T-helper 2 cell treated with Interferon-gamma antibody and Interleukin-4, amounts not matched to agents 5 μg/mL and 100 μg/mL, for 36 hours (primary cell): ENCODE measurements at places on chromosomes 5 and 9.

DNA sequence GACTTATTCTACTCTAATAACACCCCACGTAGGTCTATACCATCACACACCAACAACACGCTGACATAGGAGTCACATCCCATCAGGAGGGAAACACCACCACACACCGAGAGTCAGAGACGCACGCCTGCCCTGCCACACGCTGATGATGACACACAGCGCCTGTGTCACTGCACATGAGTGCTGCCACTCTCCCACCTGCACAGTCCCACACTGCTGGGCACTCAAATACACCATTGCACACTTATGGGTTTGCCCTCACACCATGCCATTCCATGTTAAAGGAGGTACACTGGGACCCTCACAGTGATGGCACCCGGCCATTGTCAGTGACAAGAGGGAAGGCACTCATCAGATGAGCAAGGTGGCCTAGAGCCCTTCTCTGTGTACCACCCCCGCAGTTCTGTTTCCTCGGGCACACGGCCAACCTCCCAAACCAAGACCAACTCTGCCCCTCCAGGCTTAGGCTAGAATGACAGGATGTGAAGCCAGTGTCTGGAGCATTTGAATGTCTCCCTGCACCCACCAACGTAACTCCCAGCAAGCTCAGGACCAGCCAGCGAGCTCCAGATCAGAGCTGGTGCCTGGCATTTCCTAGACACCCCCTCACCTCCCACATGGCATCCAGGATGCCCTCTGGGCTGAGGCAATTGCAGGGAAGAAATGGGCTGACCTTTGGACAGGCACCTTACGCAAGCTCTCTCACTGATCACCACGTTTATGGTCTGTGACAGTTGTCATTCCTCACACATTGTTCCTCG is 3.6 kb upstream of the CPLX2 start:
- DNase-seq, result no peak

GRCh38 chr5:119275146-119275545 is 80.7 kb upstream of the TNFAIP8 start:
- DNase-seq, result no peak

DNA sequence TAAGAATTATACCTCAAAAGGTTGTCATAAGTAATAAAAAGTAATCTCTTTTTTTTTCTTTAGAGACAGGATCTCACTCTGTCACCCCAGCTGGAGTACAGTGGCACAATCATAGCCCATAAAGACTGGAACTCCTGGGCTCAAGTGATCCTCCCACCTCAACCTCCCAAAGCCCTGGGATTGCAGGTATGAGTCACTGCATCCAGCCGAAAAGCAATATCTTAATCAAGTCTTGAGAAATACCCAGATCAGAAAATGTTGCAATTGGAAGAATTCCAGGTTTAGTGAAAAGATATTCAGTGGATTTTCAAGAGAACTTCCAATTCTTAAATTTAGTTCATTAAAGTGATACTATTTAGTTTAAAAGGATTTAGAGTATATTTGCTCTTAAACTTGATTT is 40.9 kb upstream of the IDNK start:
- no peak for DNase-seq

- no peak for DNase-seq
Observed at GRCh38 chr5:82129723-82130285, 148.3 kb downstream of the RPS23 start.

- no peak for DNase-seq
Observed at GRCh38 chr5:181039931-181040630, at the start of gene BTNL9. Gene BTNL9 (plus strand): TSS chr5:181040266. CDS start chr5:181045490, 5,224 bp downstream.

- no peak for DNase-seq
Observed at GRCh38 chr5:172453206-172453985, 929 bp downstream of the SH3PXD2B start.

DNA sequence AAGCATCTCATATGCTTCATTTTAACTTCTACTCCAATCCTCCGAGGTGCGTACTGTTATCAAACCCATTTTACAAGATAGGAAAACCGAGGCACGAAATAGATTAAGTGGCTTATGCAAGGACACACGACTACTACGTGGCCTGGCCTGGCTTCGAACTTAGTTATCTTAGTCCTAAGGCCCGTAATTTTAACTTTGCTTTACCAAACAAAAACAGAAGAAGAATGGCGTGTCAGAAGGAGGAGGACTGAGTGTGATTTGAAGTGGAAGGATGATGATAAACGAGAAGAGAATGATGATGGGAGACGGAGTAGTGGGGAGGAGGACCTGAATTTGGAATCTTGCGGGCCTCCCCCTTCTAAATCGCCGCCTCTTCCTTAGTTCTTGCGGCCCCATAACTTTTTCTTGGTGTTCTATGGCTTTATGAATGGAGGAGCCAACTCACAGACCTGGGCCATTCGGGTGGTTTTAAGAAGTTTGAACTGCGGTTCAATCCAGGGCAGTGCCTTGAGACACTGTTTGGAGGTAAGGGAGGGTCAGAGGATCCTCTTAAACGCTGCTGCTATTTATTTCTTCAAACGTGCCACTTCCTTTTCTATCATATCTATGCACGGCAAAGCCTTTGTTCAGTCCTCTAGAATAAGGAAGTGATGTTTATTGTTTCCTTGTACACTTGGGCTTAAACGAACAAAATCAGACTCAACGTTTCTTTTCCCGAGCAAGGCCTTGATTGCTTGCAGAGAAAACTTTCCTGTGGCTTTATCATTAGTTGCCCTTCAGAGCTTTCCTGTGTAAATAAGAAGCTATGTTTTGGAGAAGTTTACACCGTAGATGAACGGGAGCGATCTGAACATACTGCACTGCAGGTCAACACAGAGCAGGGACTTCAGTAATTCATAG is 795 bp downstream of the CNOT8 start:
- DNase-seq, result peak; percentile 5

GRCh38 chr5:36570301-36571095 is 35.9 kb upstream of the SLC1A3 start:
- DNase-seq, result no peak

- no peak for DNase-seq
Observed at GRCh38 chr5:172380987-172381643, 73.2 kb downstream of the SH3PXD2B start.

GRCh38 chr5:139872052-139872766 is 76.6 kb downstream of the PSD2 start:
- DNase-seq, result no peak

DNA sequence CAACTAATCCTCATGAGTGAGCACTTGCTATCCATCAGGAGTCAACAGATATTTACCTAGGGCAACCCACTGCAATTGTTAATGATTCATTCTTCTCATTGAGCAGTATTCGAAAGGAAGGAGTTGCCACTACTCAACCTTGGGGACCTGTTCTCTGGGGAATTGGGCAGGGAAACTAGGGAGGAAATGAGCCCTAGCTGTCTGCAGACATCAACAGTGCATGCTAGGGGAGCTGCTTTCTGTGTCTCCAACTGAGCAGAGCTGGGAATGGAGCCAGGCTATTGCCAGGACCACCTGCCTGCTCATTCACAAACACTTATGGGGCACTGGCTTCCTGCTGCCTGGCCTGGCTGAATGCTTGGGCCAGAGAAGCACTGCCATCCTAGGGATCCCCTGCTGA is 183.4 kb downstream of the TMEM38B start:
- DNase-seq, result no peak

DNA sequence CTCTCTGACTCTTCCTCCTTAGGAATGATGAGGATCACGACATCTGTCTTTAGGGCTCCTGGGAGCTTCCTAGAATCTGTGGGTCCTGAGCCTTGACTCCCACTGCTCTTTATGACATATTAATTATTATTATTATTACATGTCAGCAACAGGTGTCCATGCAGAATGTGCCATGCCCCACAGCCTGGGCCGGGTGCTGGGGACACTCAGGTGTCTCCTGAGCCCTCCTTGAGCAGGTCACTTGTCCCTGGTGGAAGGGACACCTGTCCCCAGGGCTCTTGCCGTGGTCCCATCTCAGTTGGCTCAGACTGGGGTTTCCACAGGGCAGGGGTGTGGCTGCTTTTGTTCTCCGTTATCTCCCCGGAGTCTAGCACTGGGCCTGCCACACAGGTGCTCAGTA is 34.2 kb downstream of the PTGES start:
- DNase-seq, result no peak

DNA sequence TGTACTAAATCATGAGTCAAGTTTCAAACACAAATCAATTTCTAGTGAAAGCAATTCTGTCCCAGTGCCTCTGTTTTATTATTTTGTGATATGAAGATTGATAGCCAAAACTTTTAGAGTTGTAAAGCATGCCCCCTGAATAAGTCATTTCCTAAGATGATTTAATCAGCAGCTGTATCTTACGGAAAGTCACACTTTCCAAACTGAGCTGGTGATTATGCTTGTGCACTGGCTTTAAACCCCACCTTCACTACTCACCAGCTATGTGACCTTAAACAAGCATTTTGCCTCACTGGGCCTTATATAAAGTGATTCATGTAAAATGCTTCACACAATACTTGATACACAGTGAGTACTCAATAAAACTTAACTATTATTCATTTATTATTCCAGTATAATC is 78.1 kb downstream of the EDIL3 start:
- DNase-seq, result no peak

DNA sequence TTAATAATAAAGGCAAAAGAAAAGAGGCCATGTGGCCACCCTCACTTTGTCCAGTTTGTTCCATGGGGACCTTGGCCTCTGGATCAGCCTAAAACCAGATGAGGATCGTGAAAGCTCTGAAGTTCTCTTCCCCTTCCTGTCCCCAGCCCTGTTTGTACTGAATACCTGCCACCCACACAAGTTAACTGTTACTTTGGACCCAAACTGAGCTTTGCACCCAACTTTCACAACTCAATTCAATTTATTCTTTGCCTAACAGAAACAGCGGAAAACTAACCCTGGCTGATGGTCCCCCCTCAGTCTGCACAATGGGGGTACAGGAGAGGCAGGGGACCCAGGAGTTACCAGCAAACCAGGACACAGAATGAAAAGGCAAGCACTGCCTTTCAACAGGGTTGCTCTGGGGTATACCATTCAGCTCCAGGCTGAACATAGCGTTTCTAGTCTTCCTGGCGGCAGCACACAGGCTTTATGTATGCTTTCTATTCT is 28.2 kb downstream of the ABCA1 start:
- DNase-seq, result no peak

GRCh38 chr5:151253605-151253950 is 593 bp downstream of the GM2A start:
- DNase-seq, result no peak

- no peak for DNase-seq
Observed at GRCh38 chr5:7395947-7396712, at the start of gene ADCY2. Gene ADCY2 (plus strand): TSS chr5:7396138. CDS start chr5:7396297, 159 bp downstream.

GRCh38 chr5:61332851-61333320 is 828 bp downstream of the ZSWIM6 start:
- peak; percentile 42 for DNase-seq

- DNase-seq, result no peak
Observed at GRCh38 chr9:135743546-135744332, 41.8 kb downstream of the KCNT1 start.

GRCh38 chr5:157388111-157388710 is 71.8 kb upstream of the NIPAL4 start:
- DNase-seq, result no peak

- DNase-seq, result peak; percentile 20
Observed at GRCh38 chr5:107670932-107671741, at the start of gene EFNA5. Gene EFNA5 (minus strand): TSS chr5:107670937.

- no peak for DNase-seq
Observed at GRCh38 chr9:117091529-117091928, 323.3 kb downstream of the ASTN2 start.

- DNase-seq, result no peak
Observed at GRCh38 chr5:95241635-95242034, 43.3 kb downstream of the MCTP1 start.

GRCh38 chr9:110208031-110208430 is at the start of gene C9orf152:
Gene C9orf152 (minus strand): TSS chr9:110208159. CDS start chr9:110207579, 580 bp downstream.
- DNase-seq, result no peak

DNA sequence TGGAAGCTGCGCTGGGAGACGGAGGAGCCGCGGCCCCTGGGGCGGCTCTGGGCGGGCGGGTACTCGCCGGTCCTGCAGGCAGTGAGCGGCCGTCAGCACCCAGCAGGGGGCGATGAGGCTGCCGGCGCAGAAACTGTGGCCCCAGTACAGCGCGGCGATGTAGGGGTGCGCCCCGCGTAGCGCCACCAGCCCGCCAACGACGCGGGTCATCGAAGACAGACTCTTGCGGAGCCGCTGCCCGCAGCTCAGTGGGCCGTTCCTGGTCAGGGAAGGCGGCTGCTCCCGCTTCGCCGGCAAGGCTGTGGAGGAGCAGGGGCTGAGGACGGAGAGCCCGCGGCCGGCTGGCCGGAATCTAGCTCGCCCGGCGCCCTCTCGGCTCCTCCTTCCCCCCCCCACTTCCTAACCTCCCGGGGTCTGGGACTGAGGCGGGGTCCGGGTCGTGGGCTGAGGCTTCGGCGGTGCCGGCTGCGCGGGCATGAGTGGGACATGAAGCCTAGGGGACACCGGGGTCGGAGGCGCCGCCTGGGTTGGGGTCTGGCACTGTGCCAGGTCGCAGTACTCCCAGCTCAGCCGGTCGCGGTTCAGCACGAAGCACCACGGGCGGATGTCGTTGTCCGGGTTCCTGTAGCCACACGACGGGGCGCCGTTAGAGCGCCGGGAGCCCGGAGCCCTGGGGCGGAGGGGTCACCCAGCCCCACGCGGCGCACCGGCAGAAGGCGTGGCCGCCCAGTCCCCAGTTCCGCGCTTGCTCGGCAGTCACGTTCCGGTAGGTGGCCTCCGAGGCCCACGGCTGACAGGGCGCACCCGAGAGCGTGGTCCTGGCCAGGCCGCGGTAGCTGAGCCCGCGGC is 3.6 kb upstream of the PFN3 start:
- DNase-seq, result peak; percentile 83

GRCh38 chr5:10607666-10608073 is 43.8 kb downstream of the ANKRD33B start:
- DNase-seq, result no peak

- DNase-seq, result no peak
Observed at GRCh38 chr5:125057912-125058826, 311.7 kb upstream of the ZNF608 start.

- DNase-seq, result no peak
Observed at GRCh38 chr5:136153581-136154236, 21.1 kb downstream of the SMAD5 start.

- no peak for DNase-seq
Observed at GRCh38 chr5:139364466-139364865, 18.6 kb downstream of the SLC23A1 start.

DNA sequence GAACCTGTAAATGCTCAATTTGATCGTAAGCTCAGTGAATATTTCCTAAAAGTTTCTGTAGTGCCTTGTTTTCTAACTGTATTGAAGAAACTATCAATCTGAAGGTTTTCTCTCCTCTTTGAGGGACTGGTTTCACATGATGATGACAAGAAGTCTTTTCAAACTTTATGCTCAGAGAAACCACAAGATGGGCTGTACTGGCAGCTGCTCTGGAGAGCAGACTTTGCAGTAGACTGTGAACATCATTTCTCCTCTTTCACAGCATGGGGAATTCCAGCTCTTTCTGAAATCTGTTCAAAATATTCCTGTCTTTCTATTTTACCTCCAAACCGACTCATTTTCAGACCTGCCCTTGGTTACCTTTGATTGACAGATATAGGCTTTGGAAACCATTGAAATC is 194.4 kb downstream of the IZUMO3 start:
- no peak for DNase-seq

DNA sequence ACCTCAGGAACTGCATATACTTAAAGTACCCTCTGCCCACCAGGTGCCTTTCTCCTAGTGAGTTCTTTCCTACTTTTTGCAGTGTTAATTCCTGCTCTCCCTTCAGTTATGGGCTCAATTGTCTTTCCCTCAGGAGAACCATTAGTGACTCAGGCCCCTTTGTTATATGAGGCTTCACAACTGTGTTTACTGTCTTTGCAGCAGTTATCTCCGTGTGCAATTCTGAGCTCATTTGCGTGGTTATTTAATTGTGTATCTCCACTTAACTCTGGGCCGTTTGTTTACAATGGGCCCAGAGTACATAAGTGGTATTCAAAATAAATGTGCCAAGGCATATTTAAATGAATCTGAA is 9.6 kb downstream of the FBXO38 start:
- no peak for DNase-seq
